Left lobe of liver (tissue), 2 donors: ENCODE measurements at places on chromosomes 1 and 21. TPM values are rescaled to one million over a fixed set of nuclear protein-coding genes. Genes with fewer than 3 reads are reported as not detected.

NPHS2 gene
- not detected for total RNA-seq

ATP8B2 gene
- total RNA-seq: 4.4 TPM

RORC gene
- 32.1 TPM for total RNA-seq

DNA sequence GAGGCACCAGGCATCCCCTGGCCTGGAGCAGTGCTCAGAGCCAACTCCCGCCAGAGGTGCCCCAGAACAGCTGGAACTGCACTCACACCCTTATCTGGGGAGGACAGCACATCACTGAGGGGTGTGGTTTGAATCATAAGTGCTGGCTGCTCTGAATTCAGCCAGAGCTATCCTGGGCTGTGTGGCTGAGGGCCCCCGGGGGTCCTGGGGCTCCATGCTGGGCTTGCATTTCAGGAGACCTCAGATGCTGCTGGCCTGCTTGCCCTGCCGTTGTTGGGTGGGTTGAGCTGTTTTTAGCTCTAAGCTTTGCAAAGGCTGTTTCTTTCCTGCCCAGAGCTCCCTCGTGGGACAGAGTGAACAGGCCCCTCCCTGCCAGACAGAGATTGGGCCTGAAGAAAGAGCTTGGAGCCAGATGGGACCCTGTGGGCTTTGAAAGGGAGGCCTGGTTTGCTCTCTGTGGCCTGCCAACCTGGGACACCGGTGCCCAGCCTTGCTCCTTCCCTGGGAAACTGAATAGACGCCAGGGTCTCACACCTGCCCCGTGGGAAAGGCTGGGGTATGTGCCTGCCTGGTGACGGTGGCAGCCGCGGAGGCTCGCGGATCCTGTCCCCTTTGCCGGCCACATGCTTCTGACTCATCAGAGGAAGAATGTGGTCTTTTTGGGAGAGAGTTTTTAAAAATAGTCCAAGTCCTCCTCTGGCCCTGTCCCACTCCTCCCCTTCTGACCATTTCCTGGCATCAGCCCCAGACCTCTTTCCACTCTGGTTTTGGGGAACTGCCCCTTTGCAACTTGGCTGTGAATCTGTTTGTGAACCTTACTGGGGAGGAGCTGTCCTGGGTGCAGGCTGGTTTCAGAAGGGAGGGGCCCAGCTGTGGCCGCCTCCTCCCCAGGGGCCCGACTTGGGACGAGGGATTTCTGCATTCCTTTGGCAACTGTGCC, 30.0 kb downstream of the ARHGEF10L start:
- peak; percentile 72 for DNase-seq

GRCh38 chr1:32848354-32849063, 22.2 kb downstream of the FNDC5 start:
- no peak for DNase-seq

- DNase-seq: no peak
Measured at GRCh38 chr1:44682883-44683265, 8.4 kb downstream of the ARMH1 start.

GRCh38 chr1:176559878-176560277, 96.9 kb downstream of the PAPPA2 start:
- no peak for DNase-seq

GRCh38 chr1:218591966-218592365, 246.8 kb downstream of the TGFB2 start:
- DNase-seq: no peak

DNA sequence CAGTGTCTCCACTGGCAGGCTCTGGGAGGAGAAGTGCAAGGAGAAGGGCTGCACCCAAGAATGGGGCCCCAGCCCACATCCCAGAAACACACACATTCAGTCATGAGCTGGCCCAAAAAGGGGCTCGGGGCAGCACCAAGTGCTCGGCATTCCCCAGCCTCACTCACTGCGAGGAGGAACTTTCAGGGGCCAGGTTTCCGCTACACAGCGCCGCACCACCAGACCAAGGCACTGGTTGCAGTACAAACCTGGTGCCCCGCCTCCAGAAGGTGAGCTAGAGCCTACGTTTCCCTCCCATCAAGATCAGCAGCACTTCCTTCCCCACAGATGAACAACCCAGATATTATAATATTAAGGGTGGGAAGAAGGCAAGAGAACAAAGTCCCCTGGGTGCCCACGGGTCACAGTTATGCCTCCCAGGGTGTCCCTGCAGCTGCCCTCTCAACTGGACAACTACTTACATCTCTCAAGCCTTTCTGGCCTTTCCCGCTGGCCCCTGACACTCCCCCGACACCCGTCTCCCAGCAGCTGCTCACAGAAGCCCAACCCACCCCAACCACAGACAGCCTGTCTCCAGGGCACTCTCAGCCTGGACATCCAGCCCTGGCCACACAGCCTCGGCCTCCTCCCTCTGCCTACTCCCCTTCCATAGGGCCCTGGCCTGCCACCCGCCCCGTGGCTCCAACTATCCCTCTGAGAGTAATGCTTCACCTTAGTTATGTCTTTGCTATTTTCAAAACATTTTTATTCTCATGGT, 3.8 kb downstream of the PBXIP1 start:
- no peak for DNase-seq

DNA sequence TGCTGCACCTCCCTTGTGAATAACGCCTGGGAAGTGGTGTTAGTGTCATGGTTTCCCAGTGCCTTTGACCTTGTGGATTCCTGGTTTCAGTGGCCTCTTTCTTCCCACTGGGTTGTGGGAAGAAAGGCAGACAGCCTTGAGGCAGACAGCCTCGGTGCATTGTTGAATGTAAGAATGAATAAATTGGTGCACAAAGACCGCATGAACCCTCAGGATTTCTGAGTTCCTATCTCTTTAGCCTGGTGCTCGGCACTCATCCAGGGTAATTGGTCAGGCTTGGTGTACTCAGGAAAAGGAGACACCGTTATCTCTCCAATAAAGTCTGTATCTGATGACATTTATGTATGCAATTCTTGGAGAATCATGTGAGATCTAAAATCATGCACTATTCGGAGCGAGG, 5.1 kb downstream of the ZNF362 start:
- no peak for DNase-seq

DNA sequence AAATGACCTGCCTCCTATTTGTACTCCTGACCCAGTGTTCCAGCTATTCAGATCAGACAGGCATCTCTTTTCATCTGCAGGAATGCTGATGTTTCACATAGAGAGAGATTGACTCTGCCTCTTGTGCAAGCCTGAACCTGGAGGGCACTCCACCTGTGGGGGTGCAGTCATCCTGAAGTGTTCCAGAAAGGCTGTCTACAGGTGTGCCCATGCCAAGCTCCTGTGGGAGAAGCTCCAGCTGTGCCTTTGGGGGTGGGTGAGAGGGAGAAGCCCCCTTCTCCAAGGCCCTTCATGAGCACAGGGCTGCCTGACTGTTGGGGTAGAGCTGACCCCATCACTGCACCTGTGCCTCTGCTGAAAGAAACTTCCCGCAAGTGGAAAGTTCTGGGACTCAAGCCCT, 22.8 kb downstream of the IFI44 start:
- no peak for DNase-seq

- no peak for DNase-seq
Measured at GRCh38 chr1:19398309-19398760, 86.2 kb downstream of the SLC66A1 start.
